ENCODE measurements at places on chromosomes 6 and 20. TPM values are rescaled to one million over a fixed set of nuclear protein-coding genes. Genes with fewer than 3 reads are reported as not detected.
A peak's percentile ranks its signal among the peaks of the same experiment; 100 is the strongest.

The TMEM170B gene
- 19.3 TPM for total RNA-seq

DNA sequence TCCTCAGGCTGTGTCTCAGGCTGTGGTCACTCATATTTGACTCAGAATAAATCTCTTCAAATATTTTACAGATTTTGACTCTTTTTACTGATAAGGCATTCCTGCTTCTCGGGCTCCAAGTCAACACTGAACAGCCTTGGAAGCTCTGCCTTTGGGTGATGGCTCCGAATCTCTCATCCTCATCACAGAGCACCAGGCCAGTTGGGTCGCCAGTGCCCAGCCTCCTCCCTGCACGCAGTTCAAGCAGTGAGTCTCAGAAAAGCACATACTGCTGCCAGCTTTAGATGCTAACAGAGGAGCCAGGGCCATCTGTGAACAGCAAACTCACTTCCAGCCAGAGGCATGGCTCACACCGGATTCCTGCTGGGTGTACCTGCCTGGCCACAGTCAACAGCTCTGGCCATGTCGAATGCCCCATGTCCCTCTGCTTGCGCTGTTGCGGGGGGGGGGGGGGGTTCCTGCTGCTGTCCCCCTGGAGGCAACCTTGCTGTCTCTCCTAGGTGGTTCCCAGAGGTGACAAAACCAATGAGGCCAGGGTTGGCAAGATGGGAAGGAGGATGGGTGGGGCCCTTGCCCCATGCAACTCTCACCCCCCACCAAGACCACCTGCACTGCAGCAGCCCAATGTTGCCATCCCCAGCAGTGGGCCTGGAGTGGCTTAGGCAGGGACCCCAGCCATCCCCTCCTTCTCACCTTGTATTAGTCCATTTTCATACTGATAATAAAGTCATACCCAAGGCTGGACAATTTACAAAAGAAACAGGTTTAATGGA, 248.8 kb downstream of the ERMARD start:
- DNase-seq: no peak

DNA sequence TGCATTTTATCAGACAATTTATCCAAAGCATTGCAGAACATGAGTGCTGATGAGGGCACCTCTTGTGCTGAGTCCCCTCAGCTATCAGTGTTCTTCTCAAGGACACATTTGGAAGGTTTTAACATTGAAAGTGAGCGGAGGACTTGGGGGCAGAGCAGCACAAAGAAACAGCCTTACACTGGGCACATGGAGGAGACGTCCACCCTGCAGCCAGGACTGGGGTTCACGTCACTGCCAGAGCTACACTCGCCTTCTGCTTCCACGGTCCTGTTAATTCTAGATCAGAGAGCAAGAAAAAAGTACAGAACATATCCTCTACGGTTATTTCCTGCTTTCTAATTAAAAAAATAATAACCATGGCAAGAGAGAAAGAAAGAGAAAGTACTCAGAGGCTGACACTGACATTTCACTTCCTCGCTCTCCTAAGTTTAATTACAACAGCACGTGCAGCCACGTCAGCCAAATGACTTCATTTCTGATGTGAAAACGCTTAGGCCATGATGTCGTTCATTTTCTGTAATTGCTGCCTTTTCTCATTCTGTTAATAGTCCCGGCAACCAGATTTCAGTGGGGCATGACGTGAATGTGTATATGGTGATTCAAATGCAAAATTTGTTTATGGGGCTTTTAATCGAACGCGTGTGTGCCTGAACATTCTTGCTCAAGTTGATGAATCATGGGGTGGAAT, 5.1 kb downstream of the PRND start:
- no peak for DNase-seq

GRCh38 chr6:30616811-30617564, at the start of gene PPP1R10:
Gene PPP1R10, minus strand, starts transcription at chr6:30617243. Its CDS starts 7,299 bp downstream, at chr6:30609944.
- DNase-seq: peak; percentile 96

DNA sequence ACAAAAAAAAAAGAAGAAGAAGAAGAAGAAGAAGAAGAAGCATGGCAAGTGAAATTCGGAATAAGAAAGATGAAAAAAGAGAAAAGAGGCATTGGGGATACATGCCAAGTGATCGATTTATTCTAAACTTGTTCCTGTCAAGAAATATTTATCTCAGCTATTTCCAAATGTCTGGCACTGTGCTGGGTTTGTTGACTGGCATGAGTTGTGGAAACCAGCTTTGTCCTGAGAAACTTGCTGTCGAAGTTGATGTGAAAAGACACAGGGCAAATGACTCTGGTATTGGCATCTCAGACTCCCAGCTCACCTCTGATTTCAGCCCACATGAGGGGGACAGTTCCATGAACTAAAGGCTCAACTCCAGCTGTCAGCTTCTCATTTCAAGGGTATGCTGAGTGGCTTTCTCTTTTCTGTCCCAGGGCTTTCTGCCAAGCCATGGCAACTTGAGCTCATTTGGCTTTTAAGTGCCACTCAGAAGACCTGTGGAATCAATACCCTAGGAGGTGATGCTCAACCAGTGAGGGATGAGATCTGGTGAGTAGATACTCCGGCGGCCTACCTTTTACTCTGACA, 253.3 kb upstream of the JAG1 start:
- no peak for DNase-seq

The KLC4 gene
- 20.3 TPM for total RNA-seq

DNA sequence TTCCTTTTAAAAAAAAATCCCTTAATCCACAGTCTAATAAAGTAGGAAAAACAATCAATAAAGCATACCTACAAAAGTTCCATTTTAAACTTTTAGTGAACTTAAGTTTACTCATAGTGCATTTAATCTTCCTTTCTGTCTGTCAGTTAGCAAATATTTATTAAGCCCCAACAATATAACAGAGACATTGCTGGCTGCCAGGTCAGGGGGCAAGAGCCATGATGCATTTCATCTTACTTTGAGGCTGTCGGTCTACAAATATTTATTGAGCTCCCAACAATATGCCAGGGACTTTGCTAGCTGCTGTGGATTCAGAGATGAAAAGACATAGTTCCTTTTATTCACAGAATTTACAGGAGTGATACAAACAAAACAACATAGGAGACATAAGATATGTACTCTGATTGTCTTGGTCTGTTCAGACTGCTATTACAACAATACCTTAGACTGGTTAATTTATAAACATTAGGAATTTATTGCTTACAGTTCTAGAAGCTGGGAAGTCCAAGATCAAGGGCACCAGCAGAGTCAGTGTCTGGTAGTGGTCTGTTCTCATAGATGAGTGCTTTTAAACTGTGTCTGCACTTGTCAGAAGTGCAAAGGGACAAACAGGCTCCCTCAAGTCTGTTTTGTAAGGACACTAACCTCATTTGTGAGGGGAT, 118.6 kb downstream of the PLCB1 start:
- no peak for DNase-seq

The NKX2-4 gene
- not detected for total RNA-seq

The SLC2A4RG gene
- total RNA-seq: 79.1 TPM

The HLA-G gene
- not detected for total RNA-seq

- DNase-seq: no peak
These were observed 1.2 kb downstream of the CHMP4B start for GRCh38 chr20:33812152-33812849.

- DNase-seq: no peak
These were observed 6.8 kb downstream of the TMX4 start for GRCh38 chr20:8012724-8013123.

The SLC17A5 gene
- 10.8 TPM for total RNA-seq

The FAM83C gene
- not detected for total RNA-seq

The CLVS2 gene
- 1.3 TPM for total RNA-seq

DNA sequence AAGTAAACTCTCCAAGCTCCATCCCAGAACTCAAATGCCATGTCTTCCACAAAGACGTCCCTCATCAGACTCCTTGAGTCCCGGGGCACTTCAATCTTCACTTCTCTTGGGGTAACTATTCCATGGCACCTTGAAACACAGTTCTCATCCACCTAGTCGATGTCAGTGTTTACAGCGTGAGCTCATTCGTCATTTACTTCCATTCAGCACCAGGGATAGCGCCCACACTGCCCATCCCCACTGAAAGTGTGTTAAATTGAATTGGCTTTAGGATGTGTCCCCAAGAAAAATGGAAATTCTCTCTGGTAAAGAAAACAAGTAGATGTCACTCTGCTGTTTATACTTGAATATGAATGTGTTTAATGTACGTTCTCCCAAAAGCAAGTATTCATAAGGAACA, 31.3 kb downstream of the KCNK15 start:
- peak; percentile 41 for DNase-seq
